NCI-H2081 treated with DMSO at 0.1 percent for 48 hours (cell line): ENCODE measurements at places on chromosomes 2 and 18.

- DNase-seq, result no peak
Observed at GRCh38 chr2:74759986-74760385, 73.9 kb upstream of the HK2 start.

- no peak for DNase-seq
Observed at GRCh38 chr2:15579641-15580040, 12.0 kb upstream of the DDX1 start.

DNA sequence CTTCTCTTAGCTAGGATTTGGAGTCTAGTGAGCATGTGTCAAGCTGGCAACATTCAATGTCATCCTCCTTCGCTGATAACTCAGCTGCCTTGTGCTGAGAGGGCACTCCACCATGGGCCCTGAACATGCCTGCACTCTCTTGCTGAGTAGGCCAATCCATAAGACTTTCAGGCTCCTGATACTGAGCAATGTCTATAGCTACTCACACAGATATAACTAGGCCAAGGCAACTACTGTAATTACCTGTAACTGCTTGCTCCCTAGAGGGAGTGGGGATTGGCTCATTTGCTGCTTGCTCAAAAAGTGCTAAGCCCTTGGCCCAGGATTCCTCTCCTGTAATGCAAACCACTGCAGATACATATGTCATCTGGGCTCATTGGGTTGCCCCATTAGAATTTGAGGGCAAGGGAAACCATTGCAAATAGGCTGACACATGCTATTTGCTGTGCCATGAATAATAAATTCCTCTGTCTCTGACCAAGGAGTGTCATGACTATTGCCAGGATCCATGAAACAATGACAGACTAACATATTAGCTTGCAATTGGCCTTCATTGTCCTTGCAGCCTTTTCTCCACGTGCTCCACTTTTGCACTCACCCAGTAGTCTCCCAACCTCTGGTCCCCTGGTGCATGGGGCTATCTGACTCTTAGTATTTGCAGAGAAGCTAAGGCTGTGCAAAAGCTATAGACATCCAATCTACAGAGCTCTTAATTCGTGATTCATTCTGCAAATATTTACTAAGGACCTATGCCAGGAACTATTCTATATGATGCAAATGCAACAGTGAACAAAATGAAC lies 36.9 kb upstream of the BMPR2 start:
- no peak for DNase-seq

- no peak for DNase-seq
Observed at GRCh38 chr2:239390546-239391285, 10.1 kb downstream of the HDAC4 start.

DNA sequence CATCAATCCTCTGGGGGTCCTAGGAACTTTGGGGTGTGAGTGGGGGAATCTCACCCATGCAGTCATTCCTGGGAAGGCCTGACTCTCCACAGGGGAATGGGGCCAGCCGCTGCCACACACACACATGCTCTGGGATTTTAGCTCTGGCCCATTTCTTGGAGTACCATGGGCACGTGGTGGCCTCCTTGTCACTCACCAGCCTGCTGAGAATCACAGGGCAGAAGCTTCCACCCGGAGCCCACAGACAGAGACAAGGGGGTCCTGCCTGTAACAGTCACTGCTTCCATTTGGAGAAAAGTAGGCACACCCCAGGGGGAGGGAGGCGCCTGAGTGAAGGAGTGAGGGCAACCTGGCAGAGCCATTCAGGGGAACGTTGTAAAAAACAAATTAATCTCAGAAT lies 48.8 kb downstream of the TWIST2 start:
- DNase-seq, result no peak

- no peak for DNase-seq
Observed at GRCh38 chr2:20680744-20681375, 13.9 kb downstream of the GDF7 start.

- no peak for DNase-seq
Observed at GRCh38 chr2:39703181-39703872, 37.6 kb downstream of the TMEM178A start.

- no peak for DNase-seq
Observed at GRCh38 chr2:38508311-38509039, 94.3 kb downstream of the HNRNPLL start.

DNA sequence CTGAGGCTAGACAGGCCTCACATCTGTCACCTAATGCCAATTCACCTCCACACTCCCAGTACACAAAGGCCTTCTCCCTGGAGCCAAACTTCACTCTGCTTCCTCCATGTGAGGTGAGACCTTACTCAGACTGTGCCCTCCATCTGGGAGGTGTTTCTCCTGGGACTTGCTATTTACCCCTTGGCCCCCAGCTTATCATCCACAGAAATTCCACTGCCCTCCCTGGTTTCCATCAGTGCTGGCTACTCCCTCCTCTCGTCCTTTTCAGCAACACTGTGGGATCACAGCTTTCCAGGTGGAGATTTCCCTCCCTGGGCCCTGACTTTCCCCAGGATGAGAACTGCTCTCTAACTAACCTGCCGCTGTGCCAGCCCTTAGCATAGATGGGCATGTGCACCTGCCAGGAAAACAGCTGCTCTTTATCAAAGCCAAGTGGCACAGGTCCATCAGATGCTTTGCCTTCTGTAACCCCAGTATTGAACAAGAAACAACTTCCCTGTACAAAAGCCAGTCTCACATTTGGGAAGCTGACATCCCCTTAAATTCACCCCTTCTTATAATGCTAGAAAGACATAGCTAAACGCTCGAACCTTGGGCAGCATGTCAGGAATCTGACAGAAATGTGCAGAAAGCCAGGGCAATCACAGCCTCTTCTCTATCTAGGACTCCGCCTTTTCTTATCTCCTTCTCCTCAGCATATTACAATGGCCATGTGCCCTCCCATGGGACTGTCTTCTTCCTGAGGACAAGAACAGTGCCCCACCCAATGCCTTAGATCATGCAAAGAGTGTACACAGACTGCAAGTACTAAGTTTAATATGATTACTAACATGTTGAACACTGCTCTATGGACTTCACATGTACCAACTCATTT lies 535.5 kb upstream of the ID2 start:
- peak; percentile 6 for DNase-seq

GRCh38 chr2:159133797-159134196 lies 152.7 kb downstream of the WDSUB1 start:
- DNase-seq, result no peak

DNA sequence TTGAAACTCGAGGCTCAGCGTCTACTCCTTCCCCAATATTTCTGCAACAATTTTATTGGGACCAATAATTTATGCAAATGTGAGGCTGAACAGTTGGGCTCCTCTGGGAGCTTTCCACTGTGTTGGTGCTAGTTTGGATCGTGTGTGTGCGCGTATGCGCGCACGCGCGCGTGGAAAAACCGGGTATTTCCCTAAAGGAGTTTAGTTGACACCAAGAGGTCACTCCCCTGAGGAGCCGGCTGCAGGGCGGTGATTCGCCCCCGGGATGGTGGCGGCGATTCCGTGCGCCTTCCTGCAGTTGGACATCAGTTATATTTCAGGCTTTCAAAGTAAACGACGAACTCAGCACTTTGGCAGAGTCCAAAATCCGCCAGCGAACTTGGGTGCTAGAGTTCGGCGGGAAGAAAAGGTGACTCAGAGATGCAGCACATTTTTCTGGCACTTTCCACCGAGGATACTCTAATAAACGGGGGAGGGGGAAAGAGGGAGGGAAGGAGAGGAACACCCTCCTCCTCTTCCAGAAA lies 186.5 kb upstream of the FANCL start:
- no peak for DNase-seq

DNA sequence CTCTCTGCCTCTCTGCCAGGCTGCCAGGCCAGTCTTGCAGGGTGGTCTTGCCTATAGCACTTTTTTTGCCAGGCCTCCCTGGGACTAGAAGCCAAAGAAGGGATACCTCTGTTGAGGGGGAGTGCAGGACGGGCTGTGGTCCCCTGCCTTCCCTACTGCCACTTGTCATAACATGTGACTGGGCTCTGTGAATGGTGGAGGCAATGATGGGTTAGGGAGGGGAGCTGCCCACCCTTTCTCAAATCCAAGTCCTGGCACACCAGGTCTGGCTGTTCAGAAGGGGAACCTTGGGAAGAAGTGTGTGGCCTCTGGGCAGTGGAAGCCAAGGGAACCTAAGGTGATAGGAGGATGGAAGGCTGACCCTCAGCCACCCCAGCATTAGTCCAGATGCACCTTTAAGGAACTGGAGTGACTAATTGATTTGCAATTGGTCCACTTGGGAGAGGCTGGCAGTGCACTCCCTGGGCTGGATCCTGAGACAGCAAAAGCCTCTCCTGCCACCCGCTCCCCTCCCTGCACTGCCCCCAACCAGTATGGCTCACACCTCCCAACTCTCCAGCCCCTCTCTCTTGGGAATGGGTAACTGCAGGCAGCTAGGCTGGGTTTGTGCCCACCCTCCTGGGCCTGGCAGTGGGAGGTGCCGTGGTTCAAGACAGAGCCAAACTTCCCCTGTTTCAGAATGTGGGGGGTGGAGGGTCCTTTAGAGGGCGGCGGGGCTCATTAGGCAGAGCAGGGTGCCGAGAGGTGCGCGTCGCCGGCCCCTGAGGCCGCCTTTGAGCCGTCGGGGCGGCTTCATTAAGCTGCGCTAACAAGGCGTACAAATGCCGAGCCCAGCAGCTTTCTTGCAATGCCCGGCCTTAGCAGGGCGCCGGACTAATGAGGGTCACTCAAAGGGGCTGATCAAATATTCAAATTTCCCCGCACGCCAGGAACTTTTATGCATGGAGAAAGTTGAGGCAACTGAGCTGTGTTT lies 4.5 kb upstream of the SIX3 start:
- DNase-seq, result no peak

DNA sequence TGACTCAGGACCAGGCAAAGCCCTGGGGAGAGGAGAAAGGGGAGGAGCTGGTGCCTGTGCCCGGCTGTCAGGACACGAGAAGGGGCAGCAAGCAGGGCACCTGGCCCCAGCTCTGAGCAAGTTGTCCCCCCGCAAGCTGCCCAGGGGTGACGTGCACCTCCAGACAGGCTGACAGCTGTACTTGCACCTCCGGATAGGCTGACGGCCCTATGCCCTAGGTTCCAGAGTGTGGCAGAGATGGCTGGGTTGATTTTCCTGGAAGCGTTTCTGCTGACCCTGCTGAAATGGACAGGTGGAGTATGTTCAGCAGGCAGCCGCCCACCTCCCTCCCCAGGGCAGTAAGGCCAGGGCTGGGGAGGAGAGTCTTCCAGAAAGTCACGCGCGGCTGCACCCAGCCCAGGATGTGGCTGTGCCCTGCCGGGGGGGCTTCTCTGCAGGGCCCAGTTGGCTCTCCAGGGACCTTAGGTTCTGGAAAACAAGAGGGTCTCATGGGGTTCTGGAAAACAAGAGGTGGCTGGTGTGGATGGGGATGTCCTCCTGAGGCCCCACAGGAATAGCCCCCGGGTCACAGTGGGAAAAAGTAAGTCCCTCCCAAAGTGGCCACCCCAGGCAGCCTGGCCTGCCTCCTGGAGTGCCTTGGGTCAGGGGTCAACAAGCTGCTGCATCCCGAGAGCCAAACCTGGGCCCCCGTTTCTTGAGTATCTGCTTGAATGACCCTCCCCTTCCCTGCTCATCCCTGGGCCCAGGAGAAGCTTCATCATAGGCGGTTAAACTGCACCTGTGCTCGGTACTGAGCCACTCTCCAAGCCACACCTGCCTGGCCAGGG lies 71.4 kb upstream of the OTOS start:
- no peak for DNase-seq

DNA sequence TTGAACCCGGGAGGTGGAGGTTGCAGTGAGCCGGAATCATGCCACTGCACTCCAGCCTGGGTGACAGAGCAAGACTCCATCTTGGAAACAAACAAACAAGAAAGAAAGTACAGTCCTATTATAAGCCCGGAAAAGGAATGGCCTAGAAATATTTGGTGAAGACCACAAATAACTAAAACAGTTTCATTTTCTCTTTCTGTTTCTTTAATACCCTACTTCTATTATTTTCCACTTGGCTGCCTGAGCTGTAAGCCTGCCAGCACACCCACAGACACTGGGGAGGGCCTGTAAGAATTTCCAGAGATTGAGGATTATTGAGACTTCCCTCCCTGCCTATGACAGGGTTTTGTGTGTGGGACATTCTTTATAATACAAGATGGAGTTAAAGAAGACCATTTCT lies 188.0 kb upstream of the DCC start:
- DNase-seq, result no peak
